ENCODE measurements at places on chromosomes 5 and 9.

DNA sequence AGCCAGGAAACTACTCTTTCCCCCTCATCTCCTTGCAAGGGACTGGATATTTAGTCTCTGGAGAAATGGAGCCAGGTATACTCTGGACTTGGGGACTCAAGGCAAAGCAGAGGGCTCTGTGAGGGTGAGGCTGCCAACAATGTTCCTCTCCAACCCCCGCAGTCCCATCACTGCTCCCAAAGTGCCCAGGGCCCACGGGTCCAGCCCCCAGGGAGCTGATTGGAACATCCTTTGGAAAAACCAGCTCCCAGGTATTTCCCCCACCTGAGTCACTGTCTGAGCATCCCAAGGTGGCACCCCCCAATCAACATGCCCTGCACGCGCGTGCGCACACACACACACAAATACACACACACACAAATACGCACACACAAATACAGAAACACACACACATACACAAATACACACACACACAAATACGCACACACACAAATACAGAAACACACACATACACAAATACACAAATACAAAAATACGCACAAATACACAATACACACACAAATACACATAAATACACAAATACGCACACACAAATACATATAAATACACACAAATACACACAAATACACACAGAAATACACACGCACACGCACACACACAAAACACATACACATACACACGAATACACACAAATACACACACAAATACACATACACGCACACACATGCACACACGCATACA, 137.4 kb downstream of the DAB2IP start:
- DNase-seq = no peak

DNA sequence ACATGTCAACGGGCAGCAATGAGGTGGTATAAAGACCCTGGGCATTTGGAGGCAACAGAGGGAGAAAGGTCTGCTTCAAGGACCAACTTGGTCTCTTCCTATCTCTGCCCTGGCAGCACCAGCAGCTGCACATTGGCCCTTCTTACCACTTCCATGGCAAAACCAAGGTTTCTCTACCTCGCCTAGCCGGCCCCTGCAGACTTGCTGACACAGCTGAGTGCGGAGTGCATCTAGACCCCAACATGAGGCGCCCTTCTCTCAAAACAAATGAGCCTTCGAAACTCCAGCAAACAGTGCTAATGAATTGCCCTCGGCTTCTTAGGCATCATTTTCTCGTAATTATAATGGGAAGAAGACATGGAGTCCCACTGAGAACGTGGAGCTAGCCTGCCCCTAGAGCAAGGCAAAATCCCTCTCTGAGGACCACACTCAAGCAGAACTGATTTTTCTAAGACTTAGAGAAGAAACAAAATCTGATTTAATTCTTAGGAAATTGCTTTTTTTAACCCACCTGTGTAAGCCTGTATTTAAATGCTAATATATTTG, 42.1 kb downstream of the KCNMB1 start:
- DNase-seq = no peak

DNA sequence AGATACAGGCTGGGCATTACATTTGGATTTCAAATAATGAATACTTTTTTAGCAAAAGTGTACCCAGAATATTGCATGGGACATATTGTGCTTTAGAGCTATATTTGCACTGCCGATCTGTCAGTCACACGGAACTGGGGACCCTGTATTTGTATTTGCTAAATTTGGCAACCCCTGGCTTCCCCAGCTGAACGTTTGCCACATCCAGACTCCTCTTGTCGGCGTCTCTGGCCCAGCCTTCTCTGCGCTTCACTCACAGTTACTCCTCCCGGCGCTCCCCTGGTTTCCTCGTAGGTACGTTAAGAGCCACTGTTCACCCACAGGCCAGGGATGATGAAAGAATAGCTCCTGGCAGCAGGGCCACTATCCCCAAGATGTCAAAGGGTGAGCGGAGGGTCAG, 58.7 kb downstream of the NSUN2 start:
- no peak for DNase-seq

GRCh38 chr9:129111528-129112151, 425 bp downstream of the PTPA start:
- no peak for DNase-seq

DNA sequence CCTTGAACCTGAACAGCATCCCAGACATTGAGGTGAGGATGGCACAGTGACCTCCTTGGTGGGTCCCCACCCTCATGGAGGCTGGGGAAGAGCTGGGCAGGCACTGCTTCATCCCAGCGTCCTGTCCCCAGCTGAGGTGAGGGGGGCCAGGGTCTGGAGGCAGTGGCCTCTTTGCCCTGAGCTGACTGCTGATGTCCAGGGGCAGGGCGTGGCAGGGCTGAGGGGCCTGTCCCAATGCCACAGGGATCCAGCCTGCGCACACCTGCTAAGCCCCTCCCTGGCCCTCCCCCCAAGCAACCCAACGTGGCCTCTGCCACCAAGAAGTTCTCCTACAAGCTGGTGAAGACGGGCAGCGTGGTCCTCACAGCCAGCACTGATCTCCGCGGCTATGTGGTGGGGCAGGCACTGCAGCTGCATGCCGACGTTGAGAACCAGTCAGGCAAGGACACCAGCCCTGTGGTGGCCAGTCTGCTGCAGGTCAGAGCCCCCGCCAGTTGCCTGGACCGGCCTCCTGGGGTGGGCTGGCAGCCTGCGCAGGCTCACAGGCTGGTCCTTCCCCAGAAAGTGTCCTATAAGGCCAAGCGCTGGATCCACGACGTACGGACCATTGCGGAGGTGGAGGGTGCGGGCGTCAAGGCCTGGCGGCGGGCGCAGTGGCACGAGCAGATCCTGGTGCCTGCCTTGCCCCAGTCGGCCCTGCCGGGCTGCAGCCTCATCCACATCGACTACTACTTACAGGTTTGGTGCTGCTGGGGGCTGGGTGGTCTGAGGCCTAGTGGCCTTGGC, 4.9 kb upstream of the EHMT1 start:
- DNase-seq = no peak

DNA sequence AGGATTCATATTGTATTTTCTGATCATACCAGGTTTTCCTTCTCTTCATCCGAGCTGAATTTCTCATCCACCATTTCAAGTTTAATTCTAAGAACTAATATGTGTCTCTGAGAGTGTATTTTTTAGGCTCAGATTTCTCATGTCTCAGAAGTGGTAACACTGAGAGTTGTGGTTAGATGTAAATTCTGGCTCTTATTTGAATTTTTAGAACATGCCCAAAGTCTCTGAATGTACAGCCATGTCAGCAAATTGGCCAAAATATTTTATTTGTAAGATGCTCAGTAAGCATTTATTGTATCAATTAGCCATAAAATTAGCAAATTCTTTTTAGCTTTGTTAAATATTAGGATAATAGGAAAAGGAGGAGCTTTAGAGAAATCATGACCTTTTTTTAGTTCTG, 16.6 kb downstream of the SV2C start:
- no peak for DNase-seq

GRCh38 chr5:176181271-176181855, 56.9 kb upstream of the SIMC1 start:
- no peak for DNase-seq

DNA sequence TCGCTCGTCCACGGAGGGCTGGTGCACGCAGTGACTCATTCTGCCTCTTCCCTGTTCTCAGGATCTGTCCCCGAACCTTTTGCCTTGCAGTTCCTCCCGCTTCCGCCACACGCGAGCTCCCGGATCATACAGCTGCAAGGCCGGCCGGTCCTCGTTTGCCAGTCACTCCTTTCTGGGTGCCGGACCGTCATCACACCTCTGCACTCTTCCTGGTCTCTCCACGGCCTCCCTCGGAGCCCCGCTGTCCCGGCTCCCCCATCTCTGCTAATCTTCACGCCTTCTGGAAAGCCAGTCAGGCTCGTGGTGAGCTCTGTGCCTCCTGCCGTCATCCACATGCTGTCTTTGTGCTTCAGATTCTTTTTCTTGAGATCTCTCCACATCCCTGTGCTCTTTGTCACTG, 91.8 kb downstream of the STX17 start:
- DNase-seq = no peak

GRCh38 chr5:158522776-158523175, 576.9 kb downstream of the EBF1 start:
- DNase-seq = no peak

GRCh38 chr9:106417685-106418084, 445.3 kb upstream of the ZNF462 start:
- DNase-seq = no peak

DNA sequence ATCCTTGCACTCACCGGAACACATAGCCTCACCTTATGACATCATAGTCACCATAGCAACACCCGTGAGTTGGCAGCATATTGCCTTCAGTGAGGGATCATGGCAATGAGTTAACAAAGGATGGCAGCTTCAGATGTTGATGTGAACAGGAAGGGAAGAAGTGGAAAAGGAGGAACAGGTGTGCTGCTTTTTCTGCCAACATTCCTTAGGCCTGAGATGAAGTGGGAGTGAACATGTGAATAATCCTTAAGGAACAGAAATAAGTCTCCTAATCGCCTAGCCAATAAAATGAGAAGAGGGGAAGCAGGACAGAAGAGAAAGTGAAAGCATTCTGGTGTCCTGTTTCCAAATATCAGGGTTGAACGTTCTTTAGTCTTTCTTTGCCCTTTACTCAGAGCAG, 360.0 kb downstream of the BRINP1 start:
- no peak for DNase-seq
